Daoy (cell line): ENCODE measurements at places on chromosomes 6 and 20.

DNA sequence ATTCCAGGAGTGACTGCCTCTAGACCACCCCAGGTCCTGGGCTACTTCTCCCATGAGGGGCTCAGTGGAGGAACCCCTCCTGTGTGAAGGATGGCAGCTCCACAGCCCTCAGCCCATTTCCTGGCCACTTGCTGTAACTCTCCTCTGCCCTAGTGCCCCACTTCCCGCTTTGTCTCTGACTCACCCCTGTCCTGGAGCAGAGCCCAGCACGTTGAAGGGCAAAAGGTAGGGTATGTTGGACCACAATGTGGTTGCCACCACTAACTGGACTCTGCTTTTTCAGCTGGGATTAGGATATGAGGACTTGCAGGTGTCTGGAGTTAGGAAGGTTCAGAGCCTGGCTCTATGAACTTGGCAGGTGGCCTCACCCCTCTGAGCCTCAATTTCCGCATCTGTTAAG, 2.4 kb downstream of the MYBL2 start:
- peak; percentile 82 for DNase-seq

DNA sequence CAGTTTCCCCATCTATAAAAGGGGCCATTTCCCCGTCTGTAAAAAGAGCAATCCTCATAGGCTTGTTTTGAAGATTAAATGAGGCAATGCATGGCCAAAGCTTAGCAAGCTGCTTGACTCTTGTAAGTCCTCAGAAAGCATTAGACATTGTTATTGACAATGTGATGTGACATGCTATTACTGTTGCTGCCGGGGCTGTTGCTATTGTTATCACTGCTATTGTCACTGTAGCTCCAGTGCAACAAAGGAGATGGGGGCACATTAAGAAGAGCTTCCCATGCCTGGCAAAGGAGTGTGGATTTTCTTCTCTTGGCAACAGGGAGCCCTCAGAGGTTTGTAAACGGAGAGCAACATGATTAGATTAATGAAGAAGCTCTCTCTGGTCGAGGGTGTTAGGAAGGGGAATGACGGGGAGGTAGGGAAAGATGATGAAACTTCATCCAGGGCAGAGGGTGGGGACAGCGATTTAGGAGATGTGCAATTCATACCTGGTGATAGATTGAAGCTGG, 33.1 kb upstream of the FAM83D start:
- DNase-seq = no peak

- DNase-seq = peak; percentile 69
These were observed 269.9 kb upstream of the SUPT3H start for GRCh38 chr6:45647341-45648261.

DNA sequence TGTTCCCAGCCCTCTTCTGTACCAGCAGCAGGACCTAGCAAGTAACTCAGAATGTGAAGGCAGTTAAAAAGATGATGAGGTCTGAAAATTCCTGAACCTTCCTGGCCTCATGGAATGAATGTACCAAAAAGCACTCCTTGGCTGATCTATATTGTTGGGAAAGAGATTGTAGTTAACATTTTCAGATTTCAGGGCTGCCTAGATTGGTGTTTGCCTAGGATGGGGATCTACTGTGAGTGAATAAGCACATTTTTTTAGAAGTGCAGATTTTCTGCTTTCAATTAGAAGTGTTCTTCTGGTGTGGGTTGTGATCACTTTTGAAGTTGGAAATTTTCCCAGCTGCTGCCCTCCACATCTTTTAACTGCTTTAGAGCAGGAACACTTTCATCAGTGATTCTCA, 6.2 kb downstream of the MYLIP start:
- DNase-seq = no peak

DNA sequence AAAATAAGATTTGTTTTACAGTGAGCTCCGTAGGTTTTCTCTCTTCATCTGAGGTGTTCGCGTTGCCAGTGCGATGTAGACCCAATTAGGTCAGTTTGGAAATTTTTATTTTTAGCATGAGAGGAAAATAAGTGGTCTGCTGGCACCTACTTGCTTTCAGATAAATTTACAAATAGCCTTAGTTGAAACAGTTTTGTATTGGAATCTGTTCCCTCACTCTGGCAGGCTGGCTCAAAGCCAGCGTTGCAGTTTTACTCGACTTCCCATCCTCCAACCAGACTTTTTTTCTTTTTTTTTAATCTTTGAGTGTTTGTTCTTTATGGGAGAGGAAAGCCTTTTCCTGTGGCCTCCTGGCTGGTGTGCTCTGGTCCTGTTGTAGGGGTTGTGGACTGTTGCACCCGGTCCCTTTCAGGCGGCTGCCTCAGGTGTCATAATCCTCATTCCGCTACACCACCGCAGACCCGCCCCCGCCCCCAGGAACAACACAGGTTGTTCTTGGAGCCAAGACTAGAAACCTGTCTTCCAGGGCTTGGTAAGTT, 46.7 kb downstream of the TIAM2 start:
- DNase-seq = no peak

DNA sequence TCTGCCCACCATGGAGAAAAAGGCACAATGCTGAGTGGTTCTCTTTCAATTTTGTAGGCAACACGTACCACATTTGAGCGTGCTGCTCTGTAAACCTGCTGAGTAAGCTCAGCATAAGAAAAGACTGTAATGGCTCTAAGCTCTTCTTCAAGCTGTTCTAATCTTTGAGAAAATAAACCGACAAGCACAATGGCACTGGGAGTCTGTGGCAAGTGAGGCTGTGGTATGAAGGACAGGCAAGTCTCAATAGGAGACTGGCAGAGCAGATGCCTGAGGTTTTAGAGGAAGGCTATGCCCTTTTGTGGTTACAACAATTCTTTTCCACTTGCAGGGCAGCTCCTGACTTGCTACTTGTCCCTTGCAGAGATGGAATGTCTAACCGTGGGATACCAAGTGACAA, 136.7 kb upstream of the EXOC2 start:
- no peak for DNase-seq

DNA sequence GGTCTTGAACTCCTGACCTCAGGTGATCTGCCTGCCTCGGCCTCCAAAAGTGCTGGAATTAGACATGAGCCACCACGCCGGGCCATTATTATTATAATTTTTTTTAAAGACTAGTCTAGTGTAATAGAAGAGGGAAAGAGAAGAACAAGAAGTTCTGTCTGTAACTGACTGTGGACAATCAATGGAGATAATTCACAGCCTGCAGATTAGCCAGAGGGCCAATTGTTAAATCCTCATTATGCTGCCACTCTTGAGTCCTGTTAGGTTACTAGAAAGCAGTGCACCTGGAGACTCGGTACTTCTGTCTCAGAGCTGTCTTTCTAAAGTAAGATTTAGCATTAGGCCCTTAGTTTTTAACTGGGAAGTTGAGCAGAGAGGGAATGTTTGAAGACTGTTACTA, 37.5 kb downstream of the CARMIL1 start:
- DNase-seq = no peak

DNA sequence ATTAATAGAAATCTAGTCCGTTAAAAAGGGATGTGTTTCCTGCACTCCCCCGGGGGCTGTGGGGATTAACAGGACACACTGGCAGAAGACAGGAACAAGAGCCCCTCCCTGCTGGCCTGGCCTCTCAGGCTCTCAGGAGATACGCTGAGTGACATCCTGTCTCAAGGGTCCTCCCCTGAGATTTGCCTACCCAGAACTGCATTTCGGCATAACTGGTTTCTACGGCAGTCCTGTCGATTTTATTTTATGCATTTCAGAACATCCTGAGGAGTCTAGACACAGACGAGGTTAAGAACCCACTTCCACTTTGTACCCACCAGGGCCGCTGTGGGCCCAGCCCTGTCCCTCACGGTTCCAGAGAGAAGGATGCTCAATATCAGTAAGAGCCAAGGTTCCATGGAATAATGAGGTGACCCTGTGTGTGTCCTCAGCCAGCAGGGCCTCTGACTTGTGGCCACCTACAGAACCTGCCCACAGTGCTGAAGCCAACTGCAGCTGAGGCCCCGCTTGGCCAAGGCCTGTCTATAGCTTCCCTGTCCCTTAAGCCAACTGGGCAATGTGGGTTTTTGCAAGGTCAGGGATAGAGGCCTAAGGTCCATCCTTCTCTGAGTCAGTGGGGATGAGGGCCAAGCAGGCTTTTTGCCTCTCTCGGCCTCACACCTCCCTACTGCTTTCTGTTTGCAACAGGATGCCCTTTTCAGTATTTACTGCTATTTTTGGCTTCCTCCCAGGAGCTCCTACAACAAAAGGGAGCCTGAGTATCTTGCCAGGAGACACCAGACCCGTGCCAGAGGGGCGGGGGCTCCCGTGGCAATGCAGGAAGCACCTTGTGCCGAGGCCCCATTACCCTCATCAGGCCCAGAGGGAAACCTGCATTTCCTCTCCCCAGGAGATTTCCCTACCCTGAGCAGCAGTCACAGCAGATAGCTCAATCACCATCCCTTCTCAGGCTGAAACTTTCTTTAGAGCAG, 14.7 kb downstream of the UQCC2 start:
- peak; percentile 77 for DNase-seq
